Stimulated activated CD4-positive, alpha-beta T cell treated with anti-CD3 and anti-CD28 coated beads, TNF-alpha, amount 100 ng/mL, for 24 hours (primary cell): ENCODE measurements at places on chromosomes 12 and 14.

- no peak for DNase-seq
Observed at GRCh38 chr14:99363051-99363450, 91.1 kb upstream of the BCL11B start.

DNA sequence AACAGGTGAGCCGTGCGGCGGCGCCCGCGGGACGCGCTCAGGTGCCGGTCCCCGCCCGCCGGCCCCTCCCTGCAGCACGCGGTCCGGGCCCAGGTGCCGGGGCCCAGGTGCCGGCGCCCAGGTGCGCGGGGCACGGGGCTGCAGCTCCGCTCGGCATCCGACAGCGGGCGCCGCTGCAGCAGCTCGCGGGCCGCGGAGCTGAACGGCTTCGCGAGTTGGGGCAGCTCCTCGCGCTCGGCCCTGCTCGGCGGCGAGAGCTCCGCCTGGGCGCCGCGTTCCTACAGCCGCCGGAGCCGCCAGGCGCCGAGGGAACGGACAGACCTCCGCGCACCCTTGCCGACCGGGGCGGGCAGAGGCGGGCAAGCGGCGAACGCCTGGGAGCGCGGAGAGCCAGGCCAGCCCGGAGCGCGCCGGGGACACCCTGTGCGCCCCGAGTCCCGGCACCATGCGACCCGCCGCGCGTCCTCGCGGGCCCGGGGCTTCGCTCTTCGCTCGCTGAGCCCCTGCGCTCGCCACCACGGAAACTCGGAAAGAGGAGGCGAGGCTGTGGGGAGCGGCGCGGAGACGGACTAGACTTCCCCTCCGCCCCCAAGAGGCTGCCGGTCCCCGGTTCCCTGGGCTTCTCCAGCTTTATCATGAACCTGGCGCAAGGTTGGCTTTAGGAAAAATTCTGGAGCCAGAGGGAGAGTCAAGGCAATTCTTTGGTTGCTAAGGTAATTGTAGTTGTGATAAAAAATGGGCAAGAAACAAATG lies at the start of gene RGS6:
Gene RGS6, plus strand, starts transcription at position 201 of the 753 bp plus-strand sequence.
- no peak for DNase-seq

GRCh38 chr12:52867642-52868041 lies 18.8 kb upstream of the KRT78 start:
- no peak for DNase-seq

GRCh38 chr12:132462788-132463187 lies 27.2 kb upstream of the FBRSL1 start:
- no peak for DNase-seq

DNA sequence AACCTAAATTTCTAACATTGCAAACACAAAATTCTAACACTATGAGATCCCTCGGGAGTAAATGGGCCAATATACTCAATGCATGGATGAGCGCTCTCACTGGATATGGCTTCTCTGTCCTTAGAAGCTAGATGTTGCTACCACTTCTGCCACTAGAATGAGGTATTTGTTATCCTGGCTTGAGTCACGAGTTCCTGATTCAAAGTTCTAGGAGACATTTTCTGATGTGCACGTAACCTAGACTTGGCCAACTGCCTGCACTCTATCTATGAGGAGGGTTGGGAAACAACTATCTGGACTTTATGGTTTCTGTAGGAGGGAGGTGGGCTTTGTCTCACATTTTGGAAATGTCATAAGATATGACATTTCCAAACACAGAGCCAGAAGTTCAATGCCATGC lies 37.6 kb downstream of the FERMT2 start:
- DNase-seq, result no peak

DNA sequence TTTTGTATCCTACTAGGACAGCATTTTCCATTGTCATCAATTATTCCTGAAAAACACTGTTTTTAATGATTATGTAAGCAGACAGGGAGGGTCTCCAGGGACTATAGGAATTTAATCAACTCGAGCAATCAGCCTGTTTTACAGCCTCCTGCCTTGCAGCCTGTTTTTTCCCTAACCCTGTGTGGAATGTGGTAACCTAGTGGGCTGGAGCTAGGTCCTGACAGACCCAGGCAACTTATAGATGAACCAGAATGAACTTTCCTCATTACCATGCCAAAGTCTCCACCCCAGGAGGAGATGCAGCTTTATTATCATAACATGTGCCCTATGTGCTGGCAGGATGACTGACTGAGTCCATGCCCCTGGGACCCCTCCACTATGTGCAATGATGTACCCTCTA lies 375.1 kb downstream of the BMP4 start:
- DNase-seq, result no peak

DNA sequence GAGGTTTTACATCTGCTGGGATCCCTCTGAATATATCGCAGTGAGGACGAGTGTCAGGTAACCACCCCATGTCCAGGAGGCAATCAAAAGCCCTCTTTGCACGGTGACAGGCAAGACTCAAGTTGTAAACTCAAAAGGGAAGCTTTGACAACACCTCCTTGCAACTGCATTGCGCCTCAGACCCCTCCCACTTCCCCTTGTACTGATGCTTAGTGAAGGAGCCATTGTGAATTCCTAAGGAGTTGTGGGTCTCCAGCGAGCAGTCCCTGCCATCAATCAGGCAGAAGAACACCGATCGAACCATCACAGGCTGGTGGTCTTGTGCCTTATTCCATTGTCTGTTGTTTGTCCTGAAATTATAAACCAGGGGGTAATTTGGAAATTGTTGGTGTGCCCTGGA lies 112.6 kb downstream of the CCDC60 start:
- DNase-seq, result no peak

DNA sequence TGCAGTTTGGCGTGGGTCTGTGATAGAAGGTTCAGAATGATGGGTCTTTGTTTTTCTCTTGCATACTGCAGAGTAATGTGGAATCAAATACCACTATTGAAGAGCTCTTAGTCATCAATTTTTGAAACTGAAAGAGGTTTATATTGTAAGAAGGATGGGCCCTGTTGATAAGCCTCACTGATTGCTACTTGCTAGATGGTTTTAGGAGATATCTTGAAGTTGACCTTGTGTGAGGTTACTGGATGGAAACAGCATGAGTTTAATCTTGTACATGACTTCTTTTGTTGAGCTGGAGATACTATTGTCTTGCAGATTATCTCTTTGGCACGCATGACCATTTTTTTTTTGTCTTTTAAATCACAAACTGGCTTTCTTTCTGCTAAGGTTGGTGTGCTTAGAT lies 13.8 kb downstream of the BICD1 start:
- DNase-seq, result no peak

- DNase-seq, result peak; percentile 84
Observed at GRCh38 chr14:61321385-61322010, at the start of gene PRKCH. Gene PRKCH (plus strand): TSS chr14:61321579. CDS start chr14:61322102, 523 bp downstream.

DNA sequence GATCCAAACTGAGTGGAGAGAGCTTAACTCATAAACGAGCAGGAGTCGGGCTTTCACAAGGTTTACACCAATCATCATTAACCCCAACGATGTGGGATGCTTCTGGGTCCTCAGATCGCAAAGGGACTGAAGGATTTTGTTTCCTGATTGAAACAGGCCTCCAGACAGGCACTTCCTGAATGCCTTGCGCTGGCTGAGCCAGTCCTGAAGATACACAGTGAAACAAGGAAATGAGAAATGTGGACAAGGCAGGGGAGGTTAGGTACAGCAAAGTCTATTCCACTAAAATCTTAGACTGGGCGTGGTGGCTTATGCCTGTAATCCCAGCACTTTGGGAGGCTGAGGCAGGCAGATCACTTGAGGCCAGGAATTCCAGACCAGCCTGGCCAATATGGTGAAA lies 30.7 kb downstream of the RBM19 start:
- no peak for DNase-seq

- no peak for DNase-seq
Observed at GRCh38 chr12:9763025-9763424, 2.3 kb upstream of the CD69 start.

DNA sequence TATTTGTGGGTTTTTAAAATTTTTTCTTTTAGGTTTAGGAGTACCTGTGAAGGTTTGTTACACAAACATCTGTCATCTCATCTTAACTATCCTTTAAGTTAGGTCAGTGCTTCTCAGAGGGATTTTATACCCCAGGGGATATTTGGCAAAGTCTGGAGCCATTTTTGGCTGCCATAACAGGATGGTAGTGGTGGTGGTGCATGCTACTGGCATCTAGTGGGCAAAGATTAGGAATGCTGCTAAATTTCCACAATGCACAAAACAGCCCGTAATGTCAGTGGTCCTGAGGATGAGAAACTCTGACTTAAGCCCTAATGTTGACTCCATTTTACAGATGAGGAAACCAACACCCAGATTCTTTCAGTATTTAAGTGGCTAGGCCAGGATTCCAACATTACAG lies 85.2 kb upstream of the MYF6 start:
- DNase-seq, result no peak

GRCh38 chr12:96807741-96808140 lies 99.3 kb upstream of the NEDD1 start:
- DNase-seq, result no peak

- no peak for DNase-seq
Observed at GRCh38 chr12:39123580-39124253, 218.3 kb upstream of the CPNE8 start.

GRCh38 chr14:81018684-81019083 lies 63.3 kb downstream of the TSHR start:
- DNase-seq, result no peak

- DNase-seq, result no peak
Observed at GRCh38 chr12:43289426-43289801, 262.6 kb downstream of the ADAMTS20 start.

DNA sequence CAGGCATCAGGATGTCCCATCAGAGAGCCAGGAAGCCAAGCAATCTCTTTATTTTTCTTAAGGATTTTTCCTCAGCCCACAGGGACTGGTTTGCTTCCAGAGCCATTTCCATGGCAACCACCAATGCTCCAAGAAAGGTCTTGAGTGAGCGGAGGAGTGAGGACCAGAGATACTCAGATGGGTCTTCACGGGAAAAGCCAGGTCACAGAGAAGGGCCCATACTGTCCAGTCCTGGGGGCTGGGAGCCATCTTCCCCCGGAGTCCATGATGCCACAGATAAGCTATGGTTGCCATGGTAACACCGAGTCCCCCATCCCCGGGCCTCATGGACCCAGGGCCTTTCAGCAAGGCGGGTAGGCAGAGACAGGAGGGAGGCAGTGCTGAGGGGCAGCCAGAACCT lies 28.6 kb downstream of the CMKLR1 start:
- DNase-seq, result no peak

DNA sequence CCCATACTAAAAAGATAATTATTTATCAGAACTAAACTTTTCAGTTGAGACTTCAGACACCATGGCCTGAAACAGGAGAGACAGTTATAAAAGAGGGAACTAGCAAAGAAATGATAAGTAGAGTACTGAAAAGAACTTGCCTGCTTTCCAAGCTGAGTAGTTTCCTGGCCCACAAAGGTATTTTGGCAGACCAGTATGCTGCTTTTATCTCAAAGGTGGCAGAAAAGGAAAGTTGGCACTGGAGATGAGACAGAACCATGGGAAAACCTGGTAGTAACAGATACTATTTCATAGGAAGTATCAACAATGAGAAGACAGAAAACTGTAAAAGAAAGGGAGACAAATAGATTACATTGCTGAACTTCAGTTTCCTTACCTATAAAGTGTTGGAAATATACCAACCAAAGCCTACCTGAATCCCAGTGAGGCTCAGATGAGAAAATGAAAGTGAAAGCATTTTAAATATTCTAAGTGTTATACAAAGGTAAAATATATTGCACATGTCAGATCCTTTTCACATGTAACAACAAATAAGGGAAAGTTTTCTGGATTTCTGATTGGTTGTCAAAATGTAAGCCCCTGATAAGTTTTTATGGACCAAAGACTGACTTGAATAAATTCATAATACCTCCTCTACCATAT lies 155.3 kb upstream of the FSCB start:
- DNase-seq, result no peak

- DNase-seq, result no peak
Observed at GRCh38 chr14:64149921-64150320, 144.2 kb downstream of the ESR2 start.

DNA sequence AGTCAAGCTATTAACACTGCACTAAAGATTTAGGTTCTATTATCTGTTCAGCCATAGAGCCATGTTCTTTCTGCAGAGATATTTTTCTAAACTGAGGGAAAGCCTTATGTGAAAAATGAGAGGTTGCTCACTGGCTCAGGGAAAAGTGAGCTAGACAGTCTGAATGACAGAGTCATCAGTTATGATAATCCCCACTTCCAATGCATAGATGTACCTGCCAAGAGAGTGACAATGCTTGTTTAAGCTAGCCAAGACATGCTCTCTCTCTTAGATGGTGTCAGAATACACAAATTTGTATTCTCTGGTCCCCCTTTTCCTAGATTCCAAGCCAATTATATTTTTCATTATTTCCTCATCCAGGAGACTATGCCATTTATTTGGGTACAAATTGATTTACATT lies 176.9 kb upstream of the FRMD6 start:
- DNase-seq, result no peak

- no peak for DNase-seq
Observed at GRCh38 chr14:75201087-75201486, 24.7 kb upstream of the TMED10 start.

- DNase-seq, result no peak
Observed at GRCh38 chr12:7100239-7100638, 8.0 kb upstream of the C1R start.

DNA sequence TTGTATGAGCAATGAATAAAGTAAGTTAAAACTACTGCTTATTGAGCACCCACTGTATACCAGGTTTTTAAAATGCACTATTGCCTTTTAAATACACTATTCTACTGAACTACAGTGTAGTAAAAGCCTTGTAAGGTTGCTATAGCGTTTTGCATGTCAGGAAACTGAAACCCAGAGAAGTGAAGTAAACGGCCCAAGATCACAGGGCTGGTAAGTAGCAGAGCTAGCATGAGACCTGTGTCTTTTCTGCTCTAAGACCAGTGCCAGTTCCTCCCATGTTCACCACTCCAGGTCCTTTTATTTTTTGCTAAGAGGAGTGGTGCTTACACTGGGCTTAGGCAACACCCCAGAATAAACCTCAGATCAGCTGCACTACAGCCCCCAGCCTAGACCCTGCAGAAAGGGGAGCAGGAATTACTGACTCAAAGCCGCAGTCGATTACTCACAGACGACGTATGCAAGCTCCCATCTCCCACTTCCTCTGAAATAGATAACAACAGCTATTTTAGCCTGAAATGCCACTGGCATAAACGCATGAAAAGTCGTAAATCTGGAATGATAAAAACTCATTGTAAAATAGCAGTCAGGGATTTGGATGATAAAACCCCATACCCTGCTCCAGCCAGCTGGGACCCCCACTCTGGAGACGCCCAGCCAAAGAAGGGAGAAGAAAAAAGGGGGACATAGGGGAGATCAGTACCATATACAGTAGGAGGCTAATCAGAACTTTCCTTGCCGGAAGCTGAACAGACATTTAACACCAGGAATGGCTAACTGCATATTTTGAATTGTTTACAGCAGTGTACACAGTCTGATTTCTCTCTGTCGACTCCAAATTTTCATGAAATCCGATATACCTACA lies 108.3 kb downstream of the NUAK1 start:
- no peak for DNase-seq

GRCh38 chr14:104106471-104106991 lies 21.0 kb downstream of the ASPG start:
- no peak for DNase-seq
